Fibroblast of lung (primary cell): ENCODE measurements at places on chromosomes 7 and 10. TPM values are rescaled to one million over a fixed set of nuclear protein-coding genes. Genes with fewer than 3 reads are reported as not detected.
A peak's percentile ranks its signal among the peaks of the same experiment; 100 is the strongest.

- no peak for DNase-seq
Measured at GRCh38 chr7:150447966-150448788, 2.3 kb upstream of the GIMAP8 start.

DNA sequence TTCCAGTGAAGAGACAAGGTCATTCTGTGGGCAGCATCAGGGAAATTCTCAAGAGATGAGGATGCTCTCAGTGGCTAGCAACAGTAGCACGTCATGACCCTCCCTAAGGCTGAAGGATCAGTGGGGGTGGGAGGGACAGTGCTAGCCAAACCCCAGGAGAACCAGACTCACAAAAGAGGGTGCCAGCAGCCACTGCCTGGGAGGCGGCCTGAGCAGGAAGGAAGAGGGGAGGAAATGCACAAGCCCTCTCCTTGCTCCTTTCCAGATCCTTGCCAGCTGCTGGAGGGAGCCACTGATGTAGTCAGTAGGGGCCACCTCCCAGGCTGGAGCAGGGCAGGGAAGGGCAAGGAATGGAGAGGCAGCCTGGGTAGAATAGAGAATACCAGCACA is 302.7 kb downstream of the RPS24 start:
- peak; percentile 97 for DNase-seq

GRCh38 chr10:100519311-100520051 is at the start of gene SEC31B:
Gene SEC31B, minus strand, starts transcription at chr10:100519861. Its CDS starts 2,909 bp downstream, at chr10:100516952.
- DNase-seq = no peak

DNA sequence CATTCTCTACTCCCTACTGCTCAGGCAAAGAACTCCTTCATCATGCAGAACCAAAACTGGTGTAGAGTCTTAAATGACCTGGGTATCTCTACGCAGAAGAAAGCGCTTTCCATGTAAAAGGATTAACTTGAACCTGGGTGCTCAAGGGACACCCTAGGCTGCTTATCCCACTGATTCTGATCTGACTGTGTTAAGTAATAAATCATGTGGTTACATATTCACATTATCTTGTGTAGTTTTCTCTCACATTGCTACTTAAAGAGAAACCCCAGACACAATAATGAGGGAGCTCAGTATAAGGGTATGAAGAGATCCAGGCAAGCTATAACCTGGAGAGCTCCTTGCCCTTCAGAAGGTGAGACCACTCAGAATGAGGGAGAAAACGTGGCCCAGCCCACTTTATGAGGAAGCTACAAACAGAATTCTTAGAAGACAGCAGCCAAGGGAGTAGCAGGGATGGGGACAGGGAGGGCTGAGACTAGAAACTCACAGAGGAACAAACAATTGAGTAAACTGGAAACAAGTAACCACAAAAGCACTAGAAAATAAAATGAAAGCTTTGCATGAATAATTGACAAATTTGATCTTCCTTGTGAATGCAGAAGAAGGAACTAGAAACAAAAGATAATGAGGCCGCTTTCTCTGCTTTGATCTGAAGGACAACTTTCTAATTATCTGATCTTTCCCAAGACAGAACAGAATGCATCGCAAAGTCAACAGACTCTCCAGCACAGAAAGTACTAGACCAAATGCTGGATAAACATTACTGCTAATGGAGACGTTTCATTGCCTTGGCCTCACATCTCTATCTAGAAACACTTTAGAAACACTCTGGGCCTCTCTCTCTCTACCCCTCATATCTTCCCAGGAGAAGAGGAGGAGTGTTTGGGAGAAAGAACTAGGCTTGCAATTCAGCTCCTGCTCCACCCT is 76.1 kb downstream of the LRRC17 start:
- DNase-seq = no peak

DNA sequence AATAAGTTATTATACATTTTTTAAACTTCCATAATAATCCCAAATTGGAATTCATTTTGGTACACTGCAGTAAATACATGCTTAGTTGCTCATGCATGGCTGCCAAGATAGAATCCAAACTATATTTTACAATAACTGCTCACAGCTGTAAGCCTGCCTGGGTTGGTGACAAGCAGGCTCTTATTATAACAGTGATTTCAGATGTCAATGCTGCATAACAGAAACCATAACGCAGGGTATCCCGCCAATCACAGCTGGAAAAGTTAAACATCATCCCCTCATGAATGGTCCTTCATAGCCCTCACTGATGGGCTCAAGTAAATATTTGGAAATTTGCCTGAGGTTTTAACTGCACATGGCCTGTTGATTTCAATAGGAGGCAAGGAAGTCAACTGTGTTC is 149.8 kb downstream of the AMPH start:
- DNase-seq = no peak

DNA sequence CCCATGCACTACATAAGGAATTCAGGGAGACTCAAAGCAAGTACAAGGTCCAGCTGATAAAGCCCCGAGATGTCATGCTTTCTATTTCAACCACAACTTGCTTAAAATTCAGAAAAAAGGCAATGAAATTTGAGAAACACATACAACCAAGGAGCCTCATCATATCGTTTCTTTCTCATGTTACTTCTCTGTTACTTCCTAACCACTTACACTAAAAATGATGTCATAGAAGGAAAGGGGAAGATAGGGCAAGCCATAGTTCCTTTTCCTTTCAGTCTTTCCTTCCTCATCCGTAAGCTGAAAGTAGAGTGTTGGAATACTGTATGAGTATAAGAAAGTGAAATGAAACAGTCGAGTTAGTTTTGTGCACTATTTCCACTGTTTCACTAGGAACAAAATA is 27.9 kb upstream of the CDK14 start:
- DNase-seq = peak; percentile 52

DNA sequence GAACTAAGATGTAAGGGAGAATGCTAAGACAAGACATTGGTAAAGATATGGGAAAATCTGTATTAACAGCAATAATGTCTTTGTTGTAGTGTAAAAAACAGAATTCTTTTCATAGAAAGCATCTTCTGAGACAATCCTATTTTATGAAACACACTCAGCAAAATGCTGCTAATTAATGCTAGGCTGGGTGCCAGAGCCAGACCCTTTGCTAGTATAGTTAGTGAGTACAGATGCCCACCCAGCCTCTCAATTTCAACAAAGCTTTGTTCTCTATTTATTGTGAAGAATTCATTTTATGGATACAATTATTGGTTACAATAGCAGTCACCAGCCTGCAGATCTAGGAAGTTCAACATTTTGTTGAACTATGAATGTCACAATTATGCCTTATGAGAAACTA is 131.0 kb downstream of the SEM1 start:
- no peak for DNase-seq

GRCh38 chr7:127256041-127256725 is 3.4 kb upstream of the GRM8 start:
- DNase-seq = no peak

DNA sequence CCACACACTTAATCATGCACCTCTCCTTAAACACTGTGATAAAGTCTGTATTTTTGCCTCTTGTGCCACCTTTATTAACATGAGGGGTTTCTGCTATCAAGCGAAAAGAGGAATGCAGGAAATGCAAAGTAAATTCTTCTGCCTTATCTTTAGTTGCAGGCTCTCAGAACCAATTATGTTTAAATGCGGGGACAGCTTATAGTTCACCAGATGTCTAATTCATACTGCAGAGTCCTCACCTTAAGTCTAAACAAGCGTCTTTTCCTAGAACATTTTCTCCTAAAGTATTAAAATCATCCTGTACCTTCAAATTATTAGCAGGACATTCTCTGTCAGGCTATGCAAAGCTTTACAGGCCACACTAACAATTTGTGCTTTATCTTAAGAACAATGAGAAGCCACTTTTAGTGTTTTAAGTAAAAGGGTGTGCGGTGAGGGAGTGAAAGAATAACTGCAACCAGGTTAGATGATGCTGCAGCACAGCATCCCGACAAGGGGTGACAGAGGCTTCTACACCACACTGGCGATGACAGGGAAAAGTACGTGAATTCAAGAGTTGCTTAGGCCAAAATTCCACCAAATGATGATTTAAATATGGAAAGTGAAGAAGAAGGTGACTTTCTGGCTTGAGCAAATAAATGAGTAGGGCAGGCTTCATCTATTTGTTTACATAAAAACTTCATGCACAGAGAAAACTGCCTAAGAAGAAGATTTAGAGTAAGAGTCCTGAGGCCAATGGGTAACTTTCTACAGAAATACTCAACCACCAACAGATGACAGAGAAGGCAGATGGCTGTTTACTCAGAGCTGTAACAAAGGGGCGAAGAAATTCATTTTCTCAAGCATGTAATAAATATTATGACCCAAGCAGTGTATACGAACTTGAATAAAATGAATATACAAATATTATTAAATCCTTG is 36.0 kb downstream of the EZH2 start:
- no peak for DNase-seq

- peak; percentile 7 for DNase-seq
Measured at GRCh38 chr7:130667593-130668257, 823 bp downstream of the COPG2 start.

- no peak for DNase-seq
Measured at GRCh38 chr7:25124465-25125136, 459 bp downstream of the CYCS start.

- peak; percentile 15 for DNase-seq
Measured at GRCh38 chr7:139916717-139917395, 87.8 kb downstream of the TBXAS1 start.

DNA sequence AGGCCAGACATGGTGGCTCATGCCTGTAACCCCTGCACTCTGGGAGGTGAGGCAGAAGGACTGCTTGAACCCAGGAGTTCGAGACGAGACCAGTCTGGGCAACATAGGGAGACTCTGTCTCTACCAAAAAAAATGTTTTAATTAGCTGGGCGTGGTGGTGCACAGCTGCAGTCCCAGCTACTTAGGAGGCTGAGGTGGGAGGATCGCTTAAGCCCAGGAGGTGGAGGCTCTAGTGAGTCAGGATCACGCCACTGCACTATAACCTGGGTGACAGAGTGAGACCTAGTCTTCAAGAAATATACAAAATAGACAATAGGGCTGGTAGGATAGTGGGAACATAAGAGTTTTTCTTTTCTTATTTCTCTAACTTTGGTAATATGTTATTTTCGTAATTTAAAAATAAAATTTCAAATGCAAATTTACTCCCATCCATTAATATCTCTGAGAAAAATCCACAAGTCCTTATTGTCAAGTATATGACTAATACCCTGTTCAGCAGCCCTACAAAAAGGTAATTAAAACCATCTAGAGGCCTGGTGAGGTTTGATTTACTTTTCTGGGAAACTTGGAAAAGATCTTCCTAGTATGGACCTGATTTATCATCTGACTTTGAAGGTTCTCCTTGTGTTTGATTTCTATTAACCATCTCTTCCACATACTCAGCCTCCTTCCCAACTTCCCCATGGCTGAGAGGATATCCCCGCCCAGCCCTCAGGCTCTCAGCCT is 50.0 kb downstream of the CREB3L2 start:
- DNase-seq = no peak

DNA sequence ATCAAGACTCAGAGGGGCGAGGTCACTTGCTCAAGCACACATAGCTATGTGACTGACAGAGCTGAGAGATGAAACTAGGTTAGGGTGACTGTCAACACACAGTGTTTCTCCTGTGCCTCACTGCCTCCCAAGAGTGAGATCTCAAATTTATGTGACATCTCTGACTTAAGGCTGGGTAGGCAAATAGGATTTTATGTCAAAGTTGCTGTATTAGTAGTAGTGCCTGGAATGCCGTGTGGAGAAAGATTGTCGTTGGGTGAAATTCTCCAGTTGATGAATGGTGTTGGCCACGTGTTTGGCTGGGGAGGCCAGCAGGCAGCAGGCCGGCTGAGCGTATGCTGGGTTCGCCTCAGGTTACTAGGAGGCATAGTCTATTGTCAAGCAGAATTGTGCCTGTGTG is 148.3 kb upstream of the BMPER start:
- DNase-seq = peak; percentile 76

- DNase-seq = no peak
Measured at GRCh38 chr10:16195894-16196293, 240.9 kb upstream of the PTER start.

GRCh38 chr10:42962110-42962901 is 114.6 kb upstream of the RET start:
- no peak for DNase-seq

- DNase-seq = no peak
Measured at GRCh38 chr7:114472896-114473512, 58.4 kb downstream of the FOXP2 start.

GRCh38 chr10:71660313-71660712 is 59.3 kb downstream of the C10orf105 start:
- DNase-seq = no peak

DNA sequence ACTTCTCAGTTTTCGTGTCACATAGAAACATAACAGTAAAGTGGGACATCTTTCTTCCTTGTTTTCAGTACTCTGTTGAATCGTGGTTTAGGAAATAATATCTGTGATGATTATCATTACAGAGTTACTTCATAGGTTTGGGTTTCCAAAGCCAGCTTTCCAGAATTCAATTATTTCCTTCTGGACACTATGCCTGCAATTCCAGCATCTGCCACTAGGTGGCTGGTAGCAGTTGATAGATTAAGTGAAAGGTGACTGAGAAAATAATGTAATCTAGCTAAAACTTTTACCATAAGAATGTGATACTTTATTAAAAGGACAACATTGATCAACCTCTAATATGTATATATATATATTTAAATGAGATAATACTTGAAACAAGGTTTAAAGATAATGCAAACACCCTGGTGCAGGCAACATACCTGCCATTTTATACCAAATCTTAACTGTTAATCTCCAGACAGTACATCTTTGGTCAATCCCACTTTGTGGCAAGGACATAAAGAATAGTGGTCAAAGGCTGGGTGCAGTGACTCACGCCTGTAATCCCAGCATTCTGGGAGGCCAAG is 102.6 kb downstream of the SH3PXD2A start:
- no peak for DNase-seq

- no peak for DNase-seq
Measured at GRCh38 chr10:33286157-33286934, 48.1 kb downstream of the NRP1 start.

DNA sequence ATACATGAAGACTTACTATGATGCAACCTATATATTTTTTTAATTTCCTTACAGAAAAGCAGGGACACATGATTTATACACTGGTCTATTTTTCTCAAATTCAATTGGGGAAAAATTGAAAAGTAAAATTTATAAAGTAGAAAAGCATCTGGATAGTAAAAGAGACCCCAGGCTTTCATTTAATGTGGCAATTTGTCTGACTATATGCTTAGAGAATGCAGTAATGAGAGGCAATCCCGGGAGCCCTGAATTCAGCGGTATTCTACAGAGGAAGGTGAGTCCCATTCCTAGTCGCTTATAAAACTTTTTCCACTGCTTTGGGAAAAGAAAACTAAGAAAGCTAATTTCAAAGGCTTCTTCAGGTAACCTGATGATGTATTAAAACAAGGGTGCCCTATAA is 167.1 kb downstream of the SEMA3D start:
- DNase-seq = no peak

- no peak for DNase-seq
Measured at GRCh38 chr10:72274213-72274729, 547 bp downstream of the DDIT4 start.

- DNase-seq = no peak
Measured at GRCh38 chr10:70265032-70265689, 18.6 kb downstream of the NPFFR1 start.

MEOX2 gene
- 0.50 and 1.5 TPM in 2 replicates for total RNA-seq

PLXDC2 gene
- total RNA-seq = 5.1 and 12.3 TPM in 2 replicates

GPR37 gene
- total RNA-seq = 6.9 and 20.6 TPM in 2 replicates

A1CF gene
- not detected in 2 replicates for total RNA-seq

NME8 gene
- not detected in 2 replicates for total RNA-seq

DUSP5 gene
- total RNA-seq = 14.9 and 27.6 TPM in 2 replicates

PILRA gene
- total RNA-seq = 0.33 TPM in 1 of 2 replicates, not detected in the other

OR2A42 gene
- under 0.01 TPM in 1 of 2 replicates, not detected in the other for total RNA-seq

KIFBP gene
- total RNA-seq = 25.9 and 29.7 TPM in 2 replicates

GHRHR gene
- total RNA-seq = not detected in 2 replicates

KCNMA1 gene
- total RNA-seq = 103 and 138 TPM in 2 replicates
